ENCODE measurements at places on chromosomes 1 and 21. TPM values are rescaled to one million over a fixed set of nuclear protein-coding genes. Genes with fewer than 3 reads are reported as not detected.
A peak's percentile ranks its signal among the peaks of the same experiment; 100 is the strongest.

Gene LENEP
- total RNA-seq = not detected

GRCh38 chr1:232038706-232039677 is 412.4 kb downstream of the DISC1 start:
- no peaks in the 10 kb centered on the region for H3K36me3 ChIP-seq
- H3K4me3 ChIP-seq = no peak overlapping the region
- no peaks in the 10 kb centered on the region for H3K27me3 ChIP-seq
- H3K27ac ChIP-seq = no peak overlapping the region
- H3K4me1 ChIP-seq = peaks cover 7% of the 10 kb centered on the region
- no peak for DNase-seq

Gene SPRR2F
- not detected for total RNA-seq

DNA sequence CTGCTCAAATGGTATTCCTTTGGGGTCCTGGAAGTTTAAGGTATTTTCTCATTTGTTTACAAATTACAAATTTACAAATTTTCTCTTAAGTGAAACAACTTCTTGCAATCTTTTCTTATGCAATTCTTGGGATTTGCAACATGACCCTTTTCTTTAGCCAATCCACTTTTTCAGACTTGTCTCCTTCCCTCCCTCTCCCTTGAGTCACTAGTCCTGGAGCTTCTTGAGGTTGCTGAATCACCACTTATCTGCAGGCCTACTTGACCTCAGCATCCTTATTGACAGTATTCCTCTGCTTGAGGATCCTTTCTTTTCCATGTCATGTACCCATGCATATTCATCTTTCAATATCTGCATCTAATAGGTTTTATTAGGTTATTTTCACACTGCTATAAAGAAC is 302.8 kb upstream of the ADAMTS5 start:
- DNase-seq = no peak
- no peaks in the 10 kb centered on the region for H3K36me3 ChIP-seq
- H3K4me1 ChIP-seq = no peaks in the 10 kb centered on the region
- no peak overlapping the region for H3K27ac ChIP-seq
- no peak overlapping the region for H3K4me3 ChIP-seq
- H3K27me3 ChIP-seq = no peaks in the 10 kb centered on the region

DNA sequence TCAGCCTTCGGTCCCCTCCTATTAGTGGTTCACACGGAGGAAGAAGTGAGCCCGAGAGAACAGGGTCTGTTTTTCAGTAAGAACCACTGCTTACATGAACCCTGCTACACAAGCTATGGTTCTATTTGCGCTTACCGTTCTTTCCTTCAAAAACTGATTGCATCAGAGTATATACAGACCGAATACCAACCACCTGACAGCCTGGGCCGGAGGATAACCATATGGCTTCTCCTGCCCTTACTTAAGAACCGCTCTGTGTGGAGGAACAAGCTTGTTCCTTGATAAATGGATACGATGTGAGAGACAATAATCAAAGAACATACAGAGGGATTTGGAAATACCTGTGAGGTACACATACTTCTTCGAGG is 1.1 kb upstream of the KCNT2 start:
- H3K36me3 ChIP-seq = no peaks in the 10 kb centered on the region
- H3K27me3 ChIP-seq = peaks cover 11% of the 10 kb centered on the region
- peaks cover 12% of the 10 kb centered on the region for H3K4me1 ChIP-seq
- DNase-seq = no peak
- H3K4me3 ChIP-seq = peak overlapping the region; percentile 55

- no peaks in the 10 kb centered on the region for H3K4me1 ChIP-seq
- no peak for DNase-seq
- H3K36me3 ChIP-seq = no peaks in the 10 kb centered on the region
- H3K27me3 ChIP-seq = no peaks in the 10 kb centered on the region
Observed at GRCh38 chr21:34986561-34987500, 62.3 kb downstream of the RUNX1 start.

DNA sequence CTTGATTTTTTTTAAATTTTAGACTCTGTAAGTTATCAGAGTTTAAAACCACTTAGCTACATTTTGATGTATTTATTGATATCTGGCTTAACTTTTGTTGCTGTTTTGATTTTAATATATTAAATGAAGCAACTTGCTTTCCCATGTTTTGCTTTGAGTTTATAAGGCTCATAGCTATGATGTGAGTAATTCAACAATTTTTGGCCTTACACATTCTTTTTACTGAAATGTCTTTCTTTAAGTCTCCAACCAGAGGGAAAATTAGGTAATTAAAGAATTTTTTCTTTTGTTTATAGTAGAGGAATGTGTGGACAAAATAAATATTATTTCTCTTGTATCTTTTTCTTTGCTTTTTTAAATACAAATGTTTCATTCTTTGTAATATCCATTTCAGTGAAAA is 258.3 kb upstream of the ADAMTS5 start:
- H3K27me3 ChIP-seq = no peaks in the 10 kb centered on the region
- H3K4me1 ChIP-seq = no peaks in the 10 kb centered on the region
- no peak overlapping the region for H3K27ac ChIP-seq
- no peak for DNase-seq
- H3K36me3 ChIP-seq = no peaks in the 10 kb centered on the region

- H3K4me3 ChIP-seq = no peak overlapping the region
- H3K4me1 ChIP-seq = no peaks in the 10 kb centered on the region
- no peaks in the 10 kb centered on the region for H3K27me3 ChIP-seq
- DNase-seq = no peak
Observed at GRCh38 chr1:109228167-109228566, 14.4 kb downstream of the SARS1 start.

DNA sequence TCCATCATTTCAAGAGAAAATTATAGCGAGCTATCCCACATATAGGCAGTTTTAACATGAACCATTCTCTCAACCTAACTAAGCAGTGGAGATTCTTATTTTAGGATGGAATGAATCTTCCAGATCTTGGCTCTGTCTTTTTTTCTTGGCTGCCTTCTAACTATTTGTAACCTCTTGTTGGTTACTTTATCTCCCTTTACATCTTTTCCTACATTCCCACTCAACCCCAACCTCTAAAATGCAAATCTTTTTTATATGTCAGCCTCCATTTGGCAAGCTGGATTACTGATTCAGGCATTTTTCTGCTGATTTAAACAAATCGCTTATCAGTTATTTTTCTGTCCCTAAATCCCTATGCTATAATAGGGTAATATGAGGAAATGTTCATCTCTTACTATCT is 46.9 kb upstream of the LHX8 start:
- H3K27me3 ChIP-seq = no peaks in the 10 kb centered on the region
- H3K4me3 ChIP-seq = no peak overlapping the region
- no peak overlapping the region for H3K27ac ChIP-seq

DNA sequence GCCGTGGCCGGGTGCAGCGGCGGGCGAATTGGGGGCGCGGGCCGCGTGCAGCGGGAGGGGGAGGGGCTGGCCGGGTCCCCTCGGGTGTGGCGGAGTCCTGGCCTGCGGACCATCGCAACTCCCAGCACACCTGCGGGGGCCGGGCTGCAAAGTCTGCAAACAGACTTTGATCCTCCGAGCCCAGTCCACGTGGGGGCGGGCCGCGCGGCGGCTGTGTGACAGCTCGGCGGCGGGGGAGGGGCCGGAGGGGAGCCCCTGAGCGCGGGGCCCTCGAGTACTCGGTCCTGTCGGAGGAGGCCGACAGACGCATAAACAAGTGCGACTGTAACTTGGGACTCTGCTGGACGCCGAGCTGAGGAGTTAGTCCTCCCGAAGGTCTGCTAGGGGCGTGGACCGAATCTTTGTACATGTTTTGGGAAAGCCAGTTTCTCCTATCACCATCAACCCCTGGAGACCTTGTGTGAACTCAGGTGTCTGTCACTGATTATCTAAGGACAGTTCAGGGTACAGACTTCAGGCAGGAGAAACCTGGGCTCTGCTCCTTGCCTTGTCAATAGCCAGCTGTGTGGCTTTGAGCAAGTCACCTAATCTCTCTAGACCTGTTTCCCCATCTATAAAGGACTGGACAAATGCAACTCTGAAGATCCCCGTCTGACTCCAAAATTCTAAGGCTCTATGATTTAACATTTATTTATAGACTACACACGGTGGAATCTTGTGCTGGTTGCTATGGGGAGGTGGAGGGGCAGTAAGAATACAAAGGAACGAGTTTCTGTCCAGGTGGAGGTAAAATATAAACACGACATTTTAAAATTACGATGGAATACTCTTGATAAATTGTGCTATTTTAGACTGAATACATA is 710 bp upstream of the SLC30A1 start:
- peak overlapping the region; percentile 62 for H3K27ac ChIP-seq
- H3K27me3 ChIP-seq = no peaks in the 10 kb centered on the region
- DNase-seq = peak; percentile 92
- H3K36me3 ChIP-seq = peaks cover 14% of the 10 kb centered on the region
- peak overlapping the region; percentile 81 for H3K4me3 ChIP-seq

Gene TFF2
- not detected for total RNA-seq

Gene PTBP2
- total RNA-seq = 14.7 TPM

DNA sequence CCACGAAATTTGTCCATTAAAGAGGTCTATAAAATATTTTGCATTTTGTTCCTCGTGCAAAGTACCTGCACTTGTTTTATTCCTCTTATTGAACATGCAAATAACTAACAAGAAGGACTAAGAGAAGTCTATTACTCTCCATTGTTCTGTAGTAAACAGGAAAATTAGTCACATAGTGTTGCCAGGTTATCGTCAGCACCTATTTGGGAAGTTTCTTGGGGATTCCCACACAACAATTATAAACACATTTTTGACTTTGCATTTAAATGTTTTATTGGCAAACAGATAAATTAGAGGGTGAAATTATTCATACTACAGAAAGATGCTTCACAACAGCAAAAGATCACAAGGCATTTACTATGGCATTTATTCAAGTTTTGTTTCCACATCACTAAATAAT is 174.5 kb downstream of the ZC3H11B start:
- no peaks in the 10 kb centered on the region for H3K4me1 ChIP-seq
- no peak overlapping the region for H3K27ac ChIP-seq
- no peak for DNase-seq
- H3K27me3 ChIP-seq = no peaks in the 10 kb centered on the region
- H3K36me3 ChIP-seq = no peaks in the 10 kb centered on the region
- no peak overlapping the region for H3K4me3 ChIP-seq

DNA sequence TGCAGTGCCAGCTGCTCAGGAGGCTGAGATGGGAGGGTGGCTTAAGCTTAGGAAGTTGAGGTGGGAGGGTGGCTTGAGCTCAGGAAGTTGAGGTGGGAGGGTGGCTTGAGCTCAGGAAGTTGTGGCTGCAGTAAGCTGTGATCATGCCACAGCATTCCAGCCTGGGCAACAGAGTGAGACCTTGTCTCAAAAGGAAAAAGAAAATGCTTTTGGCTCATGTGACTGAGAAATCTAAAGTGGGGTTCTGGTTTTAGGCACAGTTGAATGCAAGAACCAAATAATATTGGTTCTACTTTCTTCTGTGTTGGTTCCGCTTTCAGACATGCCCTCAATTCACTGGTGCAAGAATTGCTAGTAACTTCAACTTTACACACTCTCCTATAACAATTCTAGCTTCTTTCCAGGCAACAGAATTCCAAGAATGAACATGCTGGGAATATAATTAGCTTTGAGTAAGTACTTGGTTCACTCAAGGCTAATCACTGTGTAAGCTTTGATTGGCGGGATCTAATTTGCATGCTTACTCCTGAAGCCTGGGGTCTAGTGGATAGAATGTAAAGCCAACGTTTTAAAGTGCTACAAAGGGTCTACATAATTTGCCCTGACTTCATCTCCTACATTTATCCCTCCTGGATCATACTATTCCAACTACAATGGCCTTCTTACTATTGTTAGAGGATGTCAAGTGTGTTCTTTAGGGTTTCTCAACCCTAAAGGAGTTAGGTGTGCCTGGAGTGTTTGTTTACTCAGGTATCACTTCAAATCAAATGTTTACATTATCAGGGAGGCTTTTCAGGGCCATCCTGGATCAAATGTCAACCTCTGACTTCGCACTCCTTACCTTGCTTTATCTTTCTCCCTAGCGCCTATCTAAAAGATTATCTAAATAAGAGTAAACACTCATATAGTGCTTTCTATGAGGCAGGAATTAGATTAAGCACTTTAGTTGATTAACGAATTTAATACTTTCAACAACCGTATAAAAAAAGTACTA is 115.1 kb downstream of the SLC16A1 start:
- no peaks in the 10 kb centered on the region for H3K36me3 ChIP-seq
- peaks cover 11% of the 10 kb centered on the region for H3K4me1 ChIP-seq
- no peaks in the 10 kb centered on the region for H3K27me3 ChIP-seq
- H3K4me3 ChIP-seq = no peak overlapping the region

DNA sequence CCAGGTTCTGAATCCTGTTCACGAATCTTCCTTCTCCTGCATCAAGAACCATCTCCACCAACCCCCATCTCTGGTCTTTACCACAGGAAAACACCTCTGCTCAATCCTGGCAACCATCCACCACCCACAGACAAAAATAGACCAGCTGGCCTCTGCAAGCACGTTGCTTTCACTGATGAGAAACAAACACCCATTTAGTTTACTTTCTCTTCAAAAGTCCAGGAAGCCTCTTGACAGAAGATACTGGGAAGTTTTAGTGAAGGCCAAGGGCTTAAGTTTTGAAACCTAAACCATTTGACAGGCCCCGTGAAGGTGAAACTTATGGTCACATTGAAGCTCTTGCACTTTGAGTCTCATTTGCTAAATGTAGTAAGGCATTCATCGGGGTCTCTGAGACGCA is 122.6 kb upstream of the PPP2R5A start:
- H3K4me3 ChIP-seq = no peak overlapping the region
- peaks cover 25% of the 10 kb centered on the region for H3K4me1 ChIP-seq
- no peak for DNase-seq
- no peak overlapping the region for H3K27ac ChIP-seq

DNA sequence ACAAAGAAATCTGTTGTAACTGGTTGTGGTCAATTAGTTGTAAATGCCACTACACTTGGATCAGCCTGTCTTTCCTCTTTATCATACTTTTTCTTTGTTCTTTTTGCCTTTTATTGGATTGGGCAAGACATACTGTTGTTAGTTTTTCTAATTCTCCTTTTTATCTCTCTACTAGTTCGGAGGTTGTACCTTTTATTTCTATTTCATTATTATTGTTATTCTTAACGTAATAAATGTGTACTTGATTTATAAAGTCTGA is 59.2 kb downstream of the IVNS1ABP start:
- H3K36me3 ChIP-seq = no peaks in the 10 kb centered on the region
- no peak overlapping the region for H3K4me3 ChIP-seq
- DNase-seq = no peak
- no peak overlapping the region for H3K27ac ChIP-seq

DNA sequence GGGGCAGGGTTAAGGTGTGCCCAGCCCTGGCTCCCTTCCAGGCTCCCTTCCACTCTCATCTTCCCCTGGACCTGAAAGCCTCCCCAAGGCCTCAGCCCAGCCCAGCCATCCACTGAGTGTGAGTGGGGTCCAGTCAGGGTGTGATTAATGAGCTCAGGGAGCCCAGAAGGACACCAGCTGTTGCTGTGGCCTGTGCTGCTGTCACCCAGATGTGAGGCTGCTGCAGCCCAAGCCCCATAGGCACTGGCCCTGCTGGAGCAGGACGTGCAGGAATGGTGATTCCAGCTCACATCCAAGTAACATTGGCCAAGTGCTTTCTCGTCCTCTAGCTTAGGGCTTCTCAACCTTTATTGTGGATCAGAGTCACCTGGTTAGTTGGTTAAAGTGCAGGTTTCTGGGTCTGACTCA is 77.6 kb downstream of the EPHB2 start:
- no peaks in the 10 kb centered on the region for H3K36me3 ChIP-seq
- no peak overlapping the region for H3K27ac ChIP-seq
- no peaks in the 10 kb centered on the region for H3K4me1 ChIP-seq
- H3K4me3 ChIP-seq = no peak overlapping the region
- no peaks in the 10 kb centered on the region for H3K27me3 ChIP-seq

Gene CRYBG2
- 6.9 TPM for total RNA-seq

Measured in upper lobe of right lung (tissue), 1 donor.